ENCODE measurements at places on chromosomes 4 and X.
A peak's percentile ranks its signal among the peaks of the same experiment; 100 is the strongest.

GRCh38 chr4:77599378-77599777 lies 6.2 kb upstream of the CXCL13 start:
- DNase-seq = no peak

GRCh38 chr4:81506731-81507130 lies 35.0 kb upstream of the RASGEF1B start:
- DNase-seq = no peak

DNA sequence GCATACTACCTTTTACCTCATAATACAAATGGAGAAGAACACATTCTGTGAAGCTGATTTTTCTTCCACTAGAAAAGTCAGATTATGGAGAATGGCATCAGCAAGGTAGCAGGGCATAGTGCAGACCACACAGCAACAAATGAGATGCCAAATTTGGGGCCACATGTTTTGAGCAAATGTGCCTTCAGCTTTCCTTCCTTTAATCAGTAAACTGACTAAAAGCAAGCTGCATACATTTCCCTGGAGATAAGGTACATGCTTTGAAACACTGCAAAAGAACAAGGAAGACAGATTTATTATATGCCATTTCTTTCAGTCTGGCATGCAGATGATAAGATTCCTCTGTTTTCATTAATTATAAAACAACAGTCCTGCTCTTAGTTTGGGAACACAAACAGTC lies 67.1 kb upstream of the GUCY1A1 start:
- no peak for DNase-seq

DNA sequence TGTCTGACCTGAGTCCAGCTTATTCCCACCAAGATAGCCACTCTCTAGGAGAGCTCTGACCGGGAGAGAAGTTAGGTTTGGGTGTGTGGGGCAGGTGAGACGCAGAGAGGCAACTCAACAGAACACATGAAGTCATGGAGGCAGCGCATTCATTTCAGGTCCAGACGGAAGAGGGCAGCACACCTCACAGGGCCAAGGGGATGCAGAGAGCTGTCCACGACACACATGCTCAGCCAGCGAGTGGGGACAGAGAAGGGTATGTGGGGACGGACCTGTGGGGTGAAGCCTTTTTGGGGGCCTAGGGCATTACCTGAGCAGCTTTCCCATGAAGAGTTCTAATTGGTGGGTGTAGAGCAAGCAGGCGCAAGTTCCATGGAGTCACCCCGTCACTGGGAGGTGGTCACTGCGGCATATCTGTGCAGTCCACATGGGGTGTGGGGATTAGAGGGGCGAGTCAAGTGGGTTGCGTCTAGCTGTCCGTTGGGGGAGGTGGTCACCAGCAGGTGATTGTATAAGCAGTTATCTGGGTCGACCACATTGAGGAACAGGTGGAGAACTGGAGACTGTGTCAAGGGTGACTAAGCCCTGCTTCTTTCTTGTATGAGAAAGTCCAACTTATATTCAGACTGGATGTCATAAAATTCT lies 24.3 kb upstream of the UXT start:
- DNase-seq = no peak

GRCh38 chr4:76538296-76538695 lies 103.3 kb downstream of the SHROOM3 start:
- no peak for DNase-seq

- DNase-seq = no peak
Measured at GRCh38 chr4:109010521-109010920, 247.7 kb upstream of the ETNPPL start.

DNA sequence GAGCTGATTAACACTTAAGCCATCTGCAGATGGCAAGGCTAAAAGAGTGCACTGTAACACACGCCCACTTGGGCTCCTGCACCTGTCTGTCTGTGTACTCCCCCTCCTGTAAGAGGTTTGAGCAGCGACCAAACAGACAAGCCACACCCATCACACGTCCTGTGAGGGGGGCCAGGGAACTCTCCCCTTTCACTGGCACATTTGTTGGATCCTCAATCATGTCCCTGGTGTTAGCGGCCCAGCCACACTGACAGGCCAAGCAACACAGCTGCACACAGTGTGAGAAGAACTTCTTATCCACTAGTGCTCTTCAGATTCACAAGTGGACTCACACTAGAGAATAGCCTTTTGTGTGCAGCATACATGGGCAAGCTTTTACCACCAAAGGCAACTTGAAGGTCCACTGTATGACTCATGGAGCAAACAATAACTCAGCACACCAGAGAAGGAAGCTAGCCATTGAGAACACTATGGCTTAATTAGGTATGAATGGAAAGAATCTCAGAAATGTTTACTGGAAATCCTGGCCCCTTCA lies 29.1 kb upstream of the UTP14A start:
- DNase-seq = peak; percentile 77

DNA sequence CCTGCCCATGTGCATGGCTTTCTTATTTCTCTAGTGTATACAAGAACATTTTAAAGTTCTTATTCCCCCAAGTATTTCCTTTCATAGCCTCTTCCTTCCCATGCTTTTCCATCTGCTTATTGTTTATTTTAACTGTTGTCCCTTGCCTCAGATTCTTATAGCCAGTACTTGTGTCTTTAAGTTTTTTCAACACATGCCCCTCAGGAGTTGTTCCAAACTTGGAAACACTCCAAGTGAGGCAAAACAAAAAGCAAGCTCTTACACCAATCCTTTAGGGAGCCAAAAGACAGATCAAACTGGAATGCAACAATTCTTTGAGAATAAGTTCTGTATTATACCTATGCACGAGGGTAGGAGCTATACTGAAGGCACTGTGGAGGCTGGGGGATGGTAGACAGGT lies 222.0 kb upstream of the STK26 start:
- DNase-seq = no peak

- DNase-seq = no peak
Measured at GRCh38 chrX:118370921-118371624, 25.2 kb downstream of the WDR44 start.

DNA sequence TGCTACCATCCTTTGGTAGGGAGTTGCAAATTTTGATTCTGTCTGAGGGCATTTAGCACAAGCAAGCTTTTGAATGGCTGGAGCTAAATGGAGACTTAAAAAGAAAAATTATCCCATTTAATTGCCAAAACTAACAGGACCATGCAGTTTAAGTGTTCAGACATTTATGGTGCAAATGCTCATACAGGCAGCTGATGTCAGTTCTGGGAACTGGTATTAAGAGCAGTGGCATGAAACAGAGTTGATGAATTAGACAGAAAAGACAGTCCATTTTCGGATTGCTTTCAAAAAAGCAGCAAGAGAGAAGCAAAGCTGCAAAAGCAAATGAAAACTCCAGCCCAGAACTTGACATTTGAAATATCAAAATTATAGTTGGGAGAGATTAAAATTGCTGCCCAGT lies 1.3 kb downstream of the SCRG1 start:
- no peak for DNase-seq

GRCh38 chr4:88613417-88613875 lies 21.2 kb downstream of the HERC3 start:
- DNase-seq = peak; percentile 31

- no peak for DNase-seq
Measured at GRCh38 chrX:10534611-10535010, 85.8 kb downstream of the MID1 start.

DNA sequence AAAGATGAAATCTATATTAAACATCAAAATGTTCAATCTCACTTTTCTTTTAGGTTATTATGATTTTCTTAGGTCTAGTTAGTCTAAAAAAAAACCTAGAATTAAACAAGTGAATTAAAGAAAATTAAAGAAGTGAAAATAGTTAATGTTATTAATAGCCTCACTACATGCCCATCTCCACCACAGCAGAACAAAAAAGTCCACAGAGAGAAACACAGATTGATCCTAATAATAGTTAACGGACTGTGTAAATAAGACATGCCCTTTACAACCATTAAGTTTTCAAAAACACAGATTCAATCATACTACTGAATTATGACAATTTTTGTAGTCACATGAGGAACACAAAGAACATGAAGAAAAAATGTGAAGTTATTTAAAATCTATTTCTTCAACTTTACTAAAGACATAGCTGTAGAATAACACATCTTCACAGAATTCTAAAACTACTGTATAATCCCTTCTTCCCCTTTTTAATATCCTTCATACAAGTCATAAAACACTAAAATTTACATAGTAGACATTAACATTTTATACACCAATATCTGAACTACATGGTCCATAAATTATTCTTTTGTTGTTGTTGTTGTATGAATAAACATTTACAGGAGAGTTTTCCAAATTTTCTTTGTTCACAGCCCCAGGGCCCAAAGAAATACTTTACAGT lies 15.3 kb downstream of the HELQ start:
- DNase-seq = no peak

- DNase-seq = no peak
Measured at GRCh38 chr4:129578336-129578735, 482.4 kb downstream of the C4orf33 start.

- DNase-seq = no peak
Measured at GRCh38 chr4:88413801-88414200, 35.1 kb downstream of the HERC6 start.

- no peak for DNase-seq
Measured at GRCh38 chr4:80336582-80336981, 1.1 kb downstream of the CFAP299 start.

GRCh38 chrX:129522184-129523078 lies 859 bp downstream of the SMARCA1 start:
- DNase-seq = peak; percentile 12

DNA sequence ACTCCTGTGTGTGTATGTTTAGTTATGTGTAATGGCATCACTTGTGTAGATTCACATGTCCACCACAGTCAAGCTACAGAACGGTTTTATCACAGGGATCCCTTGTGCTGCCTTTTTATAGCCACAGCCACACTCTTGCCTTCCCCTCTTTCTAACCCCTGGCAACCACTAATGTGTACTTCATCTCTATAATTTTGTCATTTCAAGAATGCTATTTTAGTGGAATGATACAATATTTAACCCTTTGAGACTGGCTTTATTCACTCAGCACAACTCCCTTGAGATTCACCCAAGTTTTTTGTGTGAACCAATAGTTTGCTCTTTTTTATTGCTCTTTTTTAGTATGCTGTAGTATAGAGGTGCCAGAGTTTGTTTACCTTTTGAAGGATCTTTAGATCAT lies 112.1 kb downstream of the CDKL5 start:
- no peak for DNase-seq

DNA sequence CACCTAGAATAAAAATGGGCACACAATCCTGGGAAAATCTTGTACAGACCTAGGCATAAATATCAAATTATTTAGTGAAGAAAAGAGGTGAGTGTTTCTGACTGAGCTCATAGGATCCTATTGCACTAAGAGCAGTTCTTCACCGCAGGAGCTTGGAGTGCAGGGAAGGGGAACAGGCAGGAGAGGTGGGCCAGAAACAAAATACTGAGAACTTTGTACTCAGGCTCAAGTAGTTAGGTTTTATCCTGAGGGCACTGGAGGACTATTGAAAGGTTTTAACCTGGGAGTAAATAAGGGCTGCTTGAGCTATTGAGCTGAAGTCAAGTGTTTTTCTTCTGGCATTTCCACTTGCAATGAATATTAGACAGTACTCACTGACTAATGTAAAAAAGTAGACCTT lies 12.2 kb downstream of the EPHA5 start:
- peak; percentile 7 for DNase-seq

- no peak for DNase-seq
Measured at GRCh38 chrX:139106069-139106468, 394.6 kb upstream of the FGF13 start.

Measured in NCI-H510A (cell line).